ENCODE measurements at places on chromosomes 13 and 19.

DNA sequence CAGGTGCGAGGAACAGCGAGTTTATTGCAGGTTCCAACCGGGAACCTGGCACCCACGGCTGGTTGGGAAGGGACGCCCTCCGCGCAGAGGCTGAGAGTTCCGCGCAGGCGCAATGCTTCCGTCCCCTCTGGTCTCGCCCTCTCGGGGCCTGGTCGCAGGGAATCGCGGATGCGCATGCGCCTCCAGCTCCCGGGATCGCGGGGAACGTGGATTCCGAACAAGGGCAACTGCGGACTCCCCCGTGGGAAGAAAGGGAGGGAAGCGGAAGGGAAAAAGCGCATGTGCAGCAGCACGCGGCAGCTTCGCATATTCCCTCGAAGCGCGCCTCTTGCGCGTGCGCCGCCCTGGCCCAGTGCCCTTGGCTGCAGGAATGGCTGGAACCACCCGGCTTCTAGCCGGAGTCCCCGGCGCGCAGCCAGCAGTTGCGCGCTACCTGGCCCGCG, 1.1 kb downstream of the TSSK6 start:
- no peak for DNase-seq

GRCh38 chr13:76890021-76890420, 3.8 kb upstream of the KCTD12 start:
- no peak for DNase-seq

GRCh38 chr13:101584331-101584730, 131.9 kb downstream of the ITGBL1 start:
- DNase-seq = no peak

DNA sequence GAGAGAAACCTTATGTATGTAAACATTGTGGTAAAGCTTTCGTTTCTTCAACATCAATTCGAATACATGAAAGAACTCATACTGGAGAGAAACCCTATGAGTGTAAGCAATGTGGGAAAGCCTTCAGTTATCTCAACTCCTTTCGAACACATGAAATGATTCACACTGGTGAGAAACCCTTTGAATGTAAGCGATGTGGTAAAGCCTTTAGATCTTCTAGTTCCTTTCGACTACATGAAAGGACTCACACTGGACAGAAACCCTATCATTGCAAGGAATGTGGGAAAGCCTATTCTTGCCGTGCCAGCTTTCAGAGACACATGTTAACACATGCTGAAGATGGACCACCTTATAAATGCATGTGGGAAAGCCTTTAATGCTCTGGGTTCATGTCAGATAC, 24.7 kb downstream of the ZNF136 start:
- no peak for DNase-seq

GRCh38 chr19:7562646-7563393, 27.3 kb downstream of the PNPLA6 start:
- no peak for DNase-seq

DNA sequence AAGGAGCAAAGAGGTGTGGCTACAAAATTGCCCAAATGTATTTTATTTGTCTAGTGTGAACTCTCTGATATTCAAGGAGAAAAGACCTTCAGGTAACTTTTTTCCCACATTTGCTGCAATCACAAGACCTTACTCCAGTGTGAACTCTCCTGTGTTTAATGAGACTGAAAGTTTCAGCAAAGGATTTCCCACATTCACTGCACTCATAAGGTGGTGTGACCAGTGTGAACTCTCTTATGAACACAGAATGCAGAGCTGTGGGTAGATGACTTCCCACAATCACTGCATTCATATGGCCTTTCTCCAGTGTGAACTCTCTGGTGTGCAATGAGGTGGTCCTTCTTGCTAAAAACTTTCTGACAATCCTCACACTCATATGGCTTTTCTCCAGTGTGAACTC, 16.4 kb downstream of the ZNF814 start:
- DNase-seq = no peak

DNA sequence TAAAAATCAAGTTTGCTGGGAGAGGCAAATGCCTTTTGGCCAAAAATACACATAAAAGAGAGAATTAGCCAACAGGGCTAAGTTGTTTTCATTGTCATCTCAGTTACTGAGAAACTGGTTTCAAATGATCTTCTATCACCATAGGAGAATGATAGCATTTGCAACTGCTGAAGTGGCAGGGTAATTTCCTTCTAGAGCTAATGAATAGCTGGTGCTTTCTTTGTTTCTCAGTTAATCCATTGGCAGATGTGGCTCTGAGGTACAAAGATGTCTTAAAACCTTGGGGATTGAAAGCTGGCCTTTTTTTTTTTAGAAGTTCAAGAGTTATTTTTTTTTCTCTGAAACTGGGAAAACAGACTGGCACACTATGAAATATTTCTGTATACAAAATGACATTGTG, 332.7 kb upstream of the KLF12 start:
- no peak for DNase-seq

GRCh38 chr19:4914736-4915501, 5.6 kb downstream of the UHRF1 start:
- DNase-seq = peak; percentile 85

GRCh38 chr19:56642711-56643459, at the start of gene SMIM17:
TSS of gene SMIM17 (plus strand) at chr19:56643159. CDS start at chr19:56645668, 2,509 bp downstream.
- DNase-seq = no peak

- DNase-seq = no peak
Measured at GRCh38 chr13:106423530-106423929, 111.9 kb downstream of the EFNB2 start.

- peak; percentile 80 for DNase-seq
Measured at GRCh38 chr19:45424191-45425058, 708 bp upstream of the ERCC1 start.

DNA sequence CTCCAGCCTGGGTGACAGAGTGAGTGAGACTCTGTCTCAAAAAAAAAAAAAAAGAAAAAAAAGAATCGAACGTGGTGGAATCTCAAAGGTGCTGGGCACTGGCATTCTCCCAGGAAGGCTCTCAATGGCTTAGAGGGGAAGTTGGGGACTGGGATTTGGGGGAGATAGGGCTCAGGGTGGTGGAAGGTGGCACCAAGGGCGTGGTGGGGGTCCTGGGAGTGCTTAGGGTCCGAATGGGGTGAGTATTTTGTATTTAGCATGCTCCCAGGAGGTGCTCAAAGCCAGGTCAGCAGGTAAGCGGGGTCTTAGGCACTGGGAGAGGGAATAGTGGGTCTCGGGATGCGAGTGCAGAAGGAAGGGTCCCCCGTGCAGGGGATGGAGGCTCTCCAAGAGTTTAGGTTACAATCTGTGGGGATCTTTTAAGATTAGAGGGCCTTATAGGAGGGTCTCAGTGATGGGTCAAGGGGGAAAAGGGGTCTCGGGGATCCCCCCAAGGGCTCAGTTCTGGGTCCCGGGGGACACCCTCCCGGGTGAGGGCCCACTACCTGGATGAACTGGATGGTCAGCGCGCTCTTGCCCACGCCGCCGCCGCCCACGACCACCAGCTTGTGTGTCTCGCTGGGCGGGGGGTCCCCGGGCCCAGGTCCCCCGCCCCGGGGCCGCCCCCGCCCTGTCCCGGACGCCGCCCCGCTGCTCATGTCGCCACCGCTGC, 386 bp downstream of the RRAS start:
- DNase-seq = no peak

DNA sequence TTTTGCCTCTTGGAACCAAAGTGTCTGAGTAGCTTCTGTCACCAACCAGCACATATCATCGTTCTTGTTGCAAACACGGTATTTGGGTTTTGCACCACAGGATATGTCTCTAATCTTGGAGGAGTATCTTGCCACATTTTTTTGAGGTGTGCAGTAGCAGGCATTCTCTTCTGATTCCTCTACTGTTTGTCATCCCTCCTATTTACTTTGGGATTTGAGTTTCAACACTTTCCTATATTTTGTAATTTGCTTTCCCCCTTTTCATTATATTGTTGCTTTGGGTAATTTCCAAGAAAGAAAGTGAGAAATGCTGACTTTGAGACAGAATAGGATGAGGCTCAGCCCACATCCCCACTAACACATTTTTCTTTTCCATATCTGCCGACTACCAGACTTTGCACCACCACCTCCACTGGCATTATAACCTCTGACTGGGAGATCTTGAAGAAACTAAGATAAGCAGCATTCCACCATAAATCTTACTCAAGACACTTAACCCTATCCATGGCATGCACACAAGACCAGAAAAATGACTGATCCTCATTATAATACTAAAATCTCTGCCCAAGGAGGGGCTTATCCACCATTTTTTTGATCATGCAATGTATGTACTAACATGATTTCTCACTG, 12.0 kb upstream of the DZIP1 start:
- DNase-seq = no peak

DNA sequence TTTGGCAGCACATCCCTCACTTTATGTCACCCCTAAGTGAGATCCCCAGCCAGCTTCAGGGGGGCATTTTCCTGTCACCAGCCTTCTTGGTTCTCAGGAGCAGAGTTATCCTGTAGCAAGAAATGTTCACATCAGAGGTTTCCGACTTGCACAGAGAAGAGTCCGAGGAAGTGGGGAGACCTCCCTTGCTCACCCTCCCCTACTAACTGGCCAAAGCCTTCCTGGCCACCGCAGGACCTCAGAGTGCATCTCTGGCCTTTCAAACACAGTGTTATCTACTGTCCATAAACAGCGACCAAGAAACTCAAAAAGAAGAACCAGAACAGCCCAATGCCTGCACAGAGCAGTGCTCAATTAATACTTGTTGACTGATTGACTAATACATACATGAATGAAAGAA, 134.4 kb downstream of the USP12 start:
- DNase-seq = no peak

DNA sequence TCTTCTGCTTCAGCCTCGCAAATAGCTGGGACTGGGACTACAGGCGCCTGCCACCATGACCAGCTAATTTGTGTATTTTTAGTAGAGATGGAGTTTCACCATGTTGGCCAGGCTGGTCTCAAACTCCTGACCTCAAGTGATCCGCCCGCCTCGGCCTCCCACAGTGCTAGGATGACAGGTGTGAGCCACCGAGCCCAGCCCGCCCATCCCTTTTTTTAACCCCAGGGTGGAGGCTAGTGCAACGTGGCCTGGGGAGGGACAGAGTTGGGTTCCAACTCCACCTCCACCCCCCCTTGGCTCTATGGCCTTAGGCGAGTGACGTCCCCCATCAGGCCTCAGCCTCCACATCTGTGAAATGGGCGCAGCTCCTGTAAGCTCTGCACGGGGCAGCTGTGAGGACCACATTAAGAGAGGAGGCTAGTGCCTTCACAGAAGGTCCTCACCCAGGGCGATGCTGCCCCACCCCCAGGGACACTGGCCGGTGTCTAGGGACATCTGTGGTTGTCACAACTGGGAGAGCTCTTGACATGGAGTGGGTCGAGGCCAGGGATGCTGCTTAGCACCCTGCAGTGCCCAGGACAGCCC, 37.7 kb downstream of the SMIM24 start:
- no peak for DNase-seq

GRCh38 chr19:49701271-49701786, 10.4 kb downstream of the CPT1C start:
- no peak for DNase-seq

DNA sequence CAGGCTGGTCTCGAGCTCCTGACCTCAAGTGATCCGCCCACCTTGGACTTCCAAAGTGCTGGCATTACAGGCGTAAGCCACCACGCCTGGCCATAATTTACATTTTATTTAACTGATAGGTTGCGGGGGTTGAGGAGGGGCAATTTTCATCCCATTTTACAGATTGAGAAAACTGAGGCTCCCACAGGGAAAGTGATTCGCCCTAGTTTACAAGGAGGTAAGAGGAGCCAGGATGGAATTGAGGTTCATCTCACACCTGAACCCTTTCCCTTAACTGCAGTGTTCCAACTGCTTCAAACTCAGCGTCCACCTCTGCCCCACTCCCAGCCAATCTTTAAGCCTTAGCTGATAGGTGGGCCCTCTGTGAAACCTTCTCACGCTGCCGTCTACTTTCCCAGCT, 4.0 kb upstream of the NAPA start:
- DNase-seq = no peak

- no peak for DNase-seq
Measured at GRCh38 chr13:98869408-98870090, 108.3 kb downstream of the DOCK9 start.

DNA sequence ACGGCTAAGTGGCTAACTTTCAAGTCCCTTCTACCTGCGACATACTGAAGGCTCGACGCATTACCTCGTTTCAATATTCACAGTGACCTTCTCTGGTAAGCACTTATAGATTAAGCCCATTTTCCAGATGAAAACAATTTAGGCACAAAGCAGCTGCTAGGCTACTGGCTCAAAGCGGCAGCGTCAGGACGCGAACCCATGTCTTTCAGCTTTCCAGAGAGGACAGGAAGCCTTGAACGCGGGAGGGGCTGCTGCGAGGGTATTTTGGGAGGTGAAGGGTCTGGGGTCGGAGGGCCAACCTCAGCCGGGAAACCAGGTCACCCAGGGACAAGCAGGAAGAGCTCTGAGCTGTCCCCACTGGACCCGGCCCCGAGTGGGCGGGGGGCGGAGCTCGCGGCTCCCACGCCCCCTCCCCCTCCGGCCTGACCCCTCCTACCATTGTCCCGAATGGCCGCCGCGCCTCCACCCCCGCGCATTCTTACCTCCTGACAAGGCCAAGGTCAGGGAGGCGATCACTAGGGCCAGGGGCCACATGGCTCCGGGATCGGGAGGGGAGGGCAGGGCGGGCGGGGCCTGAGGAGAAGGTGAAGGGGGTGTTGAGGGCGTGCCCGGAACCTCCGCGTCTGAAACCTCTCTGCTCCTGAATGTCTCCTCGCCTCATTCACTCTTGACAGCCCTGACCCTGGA, at the start of gene KLK13:
TSS of gene KLK13 (minus strand) at position 559 of the 687 bp plus-strand sequence. CDS start at position 534, 25 bp downstream.
- no peak for DNase-seq

DNA sequence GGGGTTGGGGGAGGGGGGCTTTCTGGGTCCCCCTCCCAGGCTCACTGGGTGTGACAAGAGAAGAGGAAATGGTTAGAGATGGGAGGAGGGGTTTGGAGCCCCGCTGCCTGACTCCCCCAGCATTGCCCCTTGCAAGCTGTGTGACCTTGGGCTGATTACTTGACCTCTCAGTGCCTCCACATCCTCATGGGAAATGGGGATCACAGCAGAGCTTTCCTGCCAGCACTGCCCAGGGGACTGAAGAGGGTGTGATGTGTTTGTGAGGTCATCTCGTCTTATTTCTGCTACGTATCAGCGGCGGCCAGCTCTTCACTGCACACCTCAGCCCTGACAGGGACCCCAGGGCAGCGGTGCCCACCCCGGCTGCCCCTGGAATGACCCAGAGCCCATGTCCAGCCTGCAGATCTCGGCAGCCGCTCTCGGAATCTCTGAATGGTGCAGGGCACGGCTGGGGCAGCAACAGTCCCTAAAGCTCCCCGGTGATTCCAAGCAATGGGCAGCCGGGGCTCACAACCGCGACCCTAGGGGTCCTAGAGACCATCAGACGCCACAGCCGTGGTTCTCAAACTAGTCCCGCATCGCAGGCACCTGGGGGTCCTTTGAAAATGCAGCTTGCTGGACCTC, 8.4 kb downstream of the PNMA8B start:
- DNase-seq = no peak

GRCh38 chr19:13573056-13573667, 66.9 kb upstream of the CACNA1A start:
- no peak for DNase-seq

GRCh38 chr19:14405380-14405757, 13.8 kb downstream of the DDX39A start:
- no peak for DNase-seq

GRCh38 chr13:28498481-28499115, 3.7 kb upstream of the FLT1 start:
- DNase-seq = no peak

- no peak for DNase-seq
Measured at GRCh38 chr19:47973529-47973928, 18.4 kb downstream of the BSPH1 start.

- no peak for DNase-seq
Measured at GRCh38 chr19:19659646-19660245, 3.7 kb downstream of the ATP13A1 start.

GRCh38 chr13:112996671-112997091, 27.7 kb downstream of the MCF2L start:
- DNase-seq = no peak

- DNase-seq = no peak
Measured at GRCh38 chr13:102298051-102298450, 103.8 kb downstream of the FGF14 start.

All from activated CD8-positive, alpha-beta memory T cell treated with anti-CD3 and anti-CD28 coated beads, Interleukin-2, amount 50 U/mL, for 48 hours (primary cell).